ENCODE measurements at places on chromosomes 5 and 9.

- no peak for DNase-seq
Observed at GRCh38 chr9:99184110-99184474, 37.6 kb downstream of the ALG2 start.

DNA sequence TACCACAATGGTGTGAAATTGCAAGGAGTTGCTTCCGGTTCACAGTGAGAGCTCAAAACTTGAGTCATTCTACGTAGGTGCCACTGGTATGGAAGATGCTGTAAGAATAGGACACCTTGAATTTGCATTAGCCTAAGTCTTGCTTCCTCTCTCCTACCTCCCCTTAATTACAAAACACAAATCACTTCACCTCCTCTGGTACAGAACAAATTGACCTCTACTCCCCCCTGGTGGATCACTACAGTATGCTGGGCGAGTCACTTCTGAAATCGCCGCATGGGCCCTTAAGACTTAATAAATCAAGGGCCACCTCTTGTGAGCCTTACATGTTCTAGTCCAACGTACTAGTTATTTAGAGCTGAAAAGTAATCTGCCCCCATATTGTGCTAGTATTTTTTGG, 145.3 kb upstream of the SMARCA2 start:
- no peak for DNase-seq

DNA sequence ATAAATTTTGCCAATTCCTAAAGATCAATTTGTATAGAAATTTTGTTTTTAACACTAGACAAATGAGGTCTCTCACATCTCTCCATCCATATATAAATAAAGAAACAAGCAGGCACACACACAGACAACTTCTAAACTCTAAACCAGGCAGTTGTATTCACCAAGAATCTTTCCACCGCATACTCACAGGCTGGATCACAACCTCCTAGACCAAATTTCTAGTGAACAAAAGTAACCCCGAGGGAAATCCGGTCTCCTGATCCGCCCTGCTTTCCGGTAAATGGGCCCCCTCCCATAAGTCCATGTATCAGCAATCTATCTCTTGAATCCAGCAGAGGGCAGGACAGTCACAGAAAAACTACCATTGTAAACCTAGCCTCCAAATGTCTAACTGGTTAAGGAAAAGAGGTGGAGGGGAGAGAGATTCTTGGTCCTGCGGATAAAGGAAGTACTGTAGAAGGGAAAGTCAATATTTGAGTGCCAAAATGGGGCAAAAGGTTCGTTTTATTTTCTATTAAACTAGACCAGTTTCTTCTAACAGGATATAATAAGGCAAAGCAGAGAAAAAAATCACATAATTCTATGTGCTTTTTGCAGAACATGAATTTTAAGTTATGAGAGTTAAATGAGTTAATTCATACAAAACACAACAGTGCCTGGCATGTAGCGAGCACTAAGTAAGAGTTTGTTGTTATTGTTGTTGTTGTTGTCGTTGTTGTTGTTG, 4.8 kb upstream of the SMU1 start:
- DNase-seq, result peak; percentile 55

GRCh38 chr9:16540743-16541613, 329.5 kb downstream of the BNC2 start:
- no peak for DNase-seq

- DNase-seq, result no peak
Observed at GRCh38 chr5:181197326-181197951, 7.6 kb downstream of the TRIM7 start.

- no peak for DNase-seq
Observed at GRCh38 chr5:51902512-51902911, 519.3 kb downstream of the ISL1 start.

DNA sequence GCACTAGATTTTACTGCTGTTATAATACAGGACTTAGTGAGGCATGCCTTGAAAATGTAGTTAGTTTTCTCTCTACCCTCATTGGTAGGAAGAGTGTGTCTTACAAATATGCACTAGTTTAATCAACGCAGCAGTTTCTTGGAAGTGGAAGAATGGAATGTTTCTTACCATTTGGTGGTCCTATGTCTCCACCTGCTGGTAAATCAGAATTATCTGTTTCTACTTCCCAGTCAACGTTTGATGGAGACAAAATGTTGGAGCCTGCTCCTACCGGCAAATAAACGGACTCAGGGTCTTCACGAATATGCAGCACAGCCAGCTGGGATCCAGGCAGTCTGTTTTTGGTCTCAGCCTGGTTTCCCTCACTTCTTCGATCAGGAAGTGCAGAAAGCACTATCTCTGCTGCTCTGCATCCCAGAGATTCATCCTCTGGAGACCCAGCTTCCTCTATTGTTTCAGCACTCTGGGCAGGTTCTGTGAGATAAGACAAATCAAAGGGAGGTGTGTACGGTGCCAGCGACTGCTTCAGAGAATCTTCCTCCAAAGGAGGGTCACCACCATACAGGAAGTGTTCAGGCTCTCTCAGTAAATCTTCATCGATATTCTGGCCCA, 59.5 kb upstream of the PCA3 start:
- peak; percentile 13 for DNase-seq

DNA sequence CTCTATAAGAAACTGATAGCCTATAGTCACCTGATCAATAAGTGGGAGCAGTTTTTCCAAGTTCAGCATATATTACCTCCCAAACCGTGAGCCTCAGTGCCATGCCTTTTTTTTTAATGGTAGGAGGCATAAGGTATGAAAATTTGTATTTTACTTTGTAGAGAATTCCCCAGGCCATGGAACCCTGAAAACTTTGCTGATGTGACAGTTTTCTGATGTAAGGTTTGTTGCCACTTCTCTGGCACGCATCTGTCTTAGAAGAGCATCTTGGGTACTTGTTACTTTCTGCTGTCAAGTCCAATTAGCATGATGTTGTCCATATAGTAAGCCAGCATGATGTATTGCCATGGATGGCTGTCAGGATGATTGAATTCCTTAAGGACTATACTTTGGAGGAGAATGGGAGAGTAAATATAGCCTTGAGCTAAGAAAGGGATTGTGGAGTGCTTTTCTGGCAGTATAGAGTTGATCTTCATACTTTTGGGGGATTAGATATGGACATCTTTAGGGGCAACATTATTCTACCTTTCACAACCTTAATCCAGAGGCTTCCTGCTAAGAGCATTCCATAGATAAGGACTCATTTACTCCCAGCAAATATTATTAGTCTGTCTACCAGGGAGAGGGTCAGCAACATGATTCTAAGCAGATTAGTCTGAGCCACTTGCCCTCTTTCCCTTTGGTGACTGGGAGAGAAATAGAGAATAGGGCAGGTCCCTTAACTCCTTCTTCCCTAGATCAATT, 389.6 kb downstream of the YTHDC2 start:
- DNase-seq, result no peak

DNA sequence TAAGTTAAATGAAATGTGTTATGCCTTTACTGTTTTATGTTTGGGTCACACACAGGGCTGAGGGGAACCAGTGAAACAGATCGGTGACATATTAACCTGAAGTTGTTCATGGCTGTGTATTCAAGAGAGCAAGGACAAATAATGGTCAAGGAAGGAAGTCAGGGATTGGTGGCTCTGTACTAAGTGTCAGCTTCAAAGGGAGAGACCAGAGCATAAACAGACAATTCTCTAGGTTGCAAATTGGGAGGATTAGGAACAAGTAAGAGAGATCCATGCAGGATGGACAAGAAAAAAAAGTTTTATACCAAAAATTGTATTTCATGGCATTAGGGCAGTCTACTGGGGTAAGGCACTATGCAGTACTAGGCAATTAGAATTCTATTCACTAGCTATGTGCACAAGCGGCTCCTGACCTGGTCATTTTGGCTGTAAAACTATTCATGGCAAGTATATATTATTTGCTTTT, 156.3 kb downstream of the PLPPR1 start:
- DNase-seq, result no peak

- DNase-seq, result no peak
Observed at GRCh38 chr9:27468462-27469110, 55.5 kb upstream of the IFNK start.

DNA sequence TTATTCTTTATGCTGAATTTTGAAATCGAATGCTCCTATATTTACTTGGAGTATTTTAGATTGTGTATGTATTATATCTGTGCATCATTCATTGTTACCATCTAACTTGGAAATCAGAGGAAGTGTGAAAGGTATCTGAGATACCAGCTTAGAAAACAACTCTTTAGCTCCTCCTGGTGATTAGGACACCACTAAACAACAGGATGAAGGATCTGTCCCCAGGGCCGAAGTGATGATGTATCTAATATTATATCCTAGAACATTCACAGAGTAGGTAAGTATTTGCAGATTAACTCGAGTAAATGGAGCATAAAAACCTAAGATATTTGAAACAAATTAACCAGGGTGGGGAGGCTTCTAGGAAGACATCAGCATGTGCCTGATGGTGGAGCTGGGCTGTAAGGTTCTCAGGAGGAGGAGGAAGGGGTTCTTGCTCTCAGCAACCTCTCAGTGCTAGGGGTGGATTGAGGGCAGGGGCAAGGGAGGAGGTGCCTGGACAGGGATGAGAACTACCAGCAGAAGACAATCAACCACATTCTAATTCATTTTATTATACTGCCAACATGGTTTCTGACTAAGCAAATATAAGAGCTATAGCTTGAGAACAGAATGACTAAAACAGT, 2.6 kb upstream of the NFIL3 start:
- DNase-seq, result no peak

DNA sequence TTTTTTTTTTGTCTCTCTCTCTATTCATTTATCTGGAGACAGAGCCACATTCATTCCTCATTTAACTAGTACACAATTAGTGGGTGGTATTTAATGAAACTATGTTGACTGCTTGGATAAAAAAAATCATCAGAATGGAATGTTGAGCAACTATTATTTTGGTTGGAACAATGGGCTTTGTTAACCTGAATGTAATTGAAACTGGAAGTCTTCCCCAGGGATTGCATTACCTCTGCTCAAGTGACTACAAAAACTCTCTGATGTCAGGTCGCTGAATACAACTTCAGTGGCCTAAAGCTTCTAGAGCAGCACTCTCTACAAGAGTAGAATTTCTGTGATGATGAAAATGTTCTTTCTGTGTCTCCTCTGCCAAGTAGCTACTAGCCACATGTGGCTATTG, 295.8 kb downstream of the DEPDC1B start:
- DNase-seq, result no peak

DNA sequence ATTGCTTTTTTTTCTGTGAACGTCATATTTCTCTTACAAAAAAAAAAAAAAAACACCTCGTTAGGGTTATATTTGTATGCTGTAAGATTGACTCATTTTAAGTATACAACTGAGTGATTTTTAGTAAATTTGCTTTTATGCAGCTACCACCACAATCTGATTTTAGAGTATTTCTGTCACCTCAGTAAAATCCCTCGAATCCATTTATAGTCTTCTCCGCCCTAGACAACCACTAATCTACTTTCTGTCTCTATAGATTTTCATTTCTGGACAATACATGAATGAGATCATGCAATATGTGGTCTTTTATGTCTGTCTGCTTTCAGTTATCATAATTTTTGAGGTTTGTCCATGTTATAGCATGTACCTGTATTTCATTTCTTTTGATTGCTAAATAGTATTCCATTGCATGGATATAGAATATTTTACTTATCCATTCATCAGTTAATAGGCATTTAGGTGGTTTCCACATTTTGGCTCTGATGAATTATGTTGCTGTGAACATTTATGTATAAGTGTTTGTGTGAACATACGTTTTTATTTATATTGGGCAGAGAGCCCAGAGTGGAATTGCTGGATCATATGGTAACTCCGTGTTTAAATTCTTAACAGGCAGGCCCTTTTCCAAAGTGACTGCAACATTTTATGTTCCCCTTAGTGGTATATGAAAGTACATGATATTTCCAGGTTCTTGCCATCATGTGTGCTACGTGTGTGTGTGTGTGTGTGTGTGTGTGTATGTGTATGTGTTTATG, 171.4 kb downstream of the SGCD start:
- no peak for DNase-seq

- DNase-seq, result no peak
Observed at GRCh38 chr9:93427655-93428379, 23.7 kb upstream of the FAM120A start.

DNA sequence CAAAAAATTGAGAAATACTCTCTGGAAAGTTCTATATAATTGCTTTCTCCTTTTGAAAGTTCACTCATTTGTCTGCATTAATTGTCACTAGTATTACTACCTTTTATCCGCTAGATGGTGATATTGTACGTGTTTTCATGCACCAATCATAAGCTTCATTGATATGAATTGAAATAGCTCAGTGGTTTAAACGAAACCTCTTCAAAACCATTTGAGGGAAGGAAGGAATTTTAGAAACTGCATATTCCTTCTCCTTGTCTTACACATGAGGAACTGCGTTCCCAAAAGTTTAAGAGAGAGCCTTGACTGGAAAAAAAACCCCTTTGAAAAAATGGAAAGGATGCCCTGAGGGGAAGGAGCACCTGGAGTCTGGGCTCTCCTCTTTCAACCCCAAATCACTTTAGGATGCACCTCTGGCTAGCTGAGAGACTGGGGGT, 98.6 kb downstream of the YTHDC2 start:
- peak; percentile 19 for DNase-seq

DNA sequence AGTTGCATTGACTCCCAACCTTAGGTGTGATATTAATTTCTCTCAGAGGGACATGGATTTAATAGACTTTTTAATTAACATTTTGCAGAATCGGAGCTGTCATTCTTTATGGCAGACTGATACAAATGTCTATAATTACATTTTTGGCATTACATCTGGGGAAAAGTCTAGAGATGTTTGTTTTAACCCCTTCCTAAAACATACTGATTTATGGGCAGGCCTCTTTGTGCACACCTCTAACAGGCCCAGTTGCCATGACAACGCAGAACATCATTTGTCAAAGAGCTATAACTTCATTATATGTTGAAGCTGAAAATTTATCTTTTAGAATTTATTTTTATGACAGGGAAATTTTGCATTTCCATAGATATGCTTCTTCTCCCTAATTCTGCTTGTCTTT, 158.5 kb downstream of the NTRK2 start:
- no peak for DNase-seq
